Esophagus squamous epithelium (tissue), 5 donors: ENCODE measurements at places on chromosomes 11 and 22.

DNA sequence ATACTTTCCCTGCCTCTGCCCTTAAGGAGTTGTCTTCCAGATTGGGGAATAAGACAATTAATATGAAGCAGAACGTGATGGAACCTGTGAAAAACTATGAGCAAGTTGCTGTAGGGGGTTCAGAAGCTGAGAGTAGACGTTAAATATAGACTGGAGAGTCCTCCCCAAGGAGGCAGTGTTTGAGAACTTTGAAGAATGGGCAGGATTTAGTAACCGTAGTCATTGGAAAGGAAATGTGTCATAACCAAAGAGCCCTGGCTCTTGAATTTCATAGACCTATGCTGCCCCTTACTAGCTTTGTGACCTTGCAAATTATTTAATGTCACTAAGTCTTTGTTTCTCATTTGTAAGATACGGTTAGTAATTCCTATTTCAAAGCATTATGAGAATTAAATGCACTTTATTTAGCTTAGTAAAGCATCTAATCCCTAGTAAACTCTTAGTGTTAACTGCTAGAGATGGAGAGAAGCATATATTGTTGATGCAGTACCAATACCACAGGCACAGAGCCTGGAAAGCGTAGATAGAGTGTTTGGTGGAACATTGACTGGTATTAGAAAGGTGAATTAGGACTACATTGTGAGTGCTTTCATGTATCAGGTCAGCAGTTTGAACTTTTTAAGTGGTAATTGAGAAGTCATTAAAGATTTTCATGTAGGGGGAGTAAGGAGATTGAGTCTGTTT, 54.1 kb downstream of the MCAM start:
- DNase-seq = no peak

GRCh38 chr11:79045800-79046304, 395.0 kb downstream of the TENM4 start:
- no peak for DNase-seq

DNA sequence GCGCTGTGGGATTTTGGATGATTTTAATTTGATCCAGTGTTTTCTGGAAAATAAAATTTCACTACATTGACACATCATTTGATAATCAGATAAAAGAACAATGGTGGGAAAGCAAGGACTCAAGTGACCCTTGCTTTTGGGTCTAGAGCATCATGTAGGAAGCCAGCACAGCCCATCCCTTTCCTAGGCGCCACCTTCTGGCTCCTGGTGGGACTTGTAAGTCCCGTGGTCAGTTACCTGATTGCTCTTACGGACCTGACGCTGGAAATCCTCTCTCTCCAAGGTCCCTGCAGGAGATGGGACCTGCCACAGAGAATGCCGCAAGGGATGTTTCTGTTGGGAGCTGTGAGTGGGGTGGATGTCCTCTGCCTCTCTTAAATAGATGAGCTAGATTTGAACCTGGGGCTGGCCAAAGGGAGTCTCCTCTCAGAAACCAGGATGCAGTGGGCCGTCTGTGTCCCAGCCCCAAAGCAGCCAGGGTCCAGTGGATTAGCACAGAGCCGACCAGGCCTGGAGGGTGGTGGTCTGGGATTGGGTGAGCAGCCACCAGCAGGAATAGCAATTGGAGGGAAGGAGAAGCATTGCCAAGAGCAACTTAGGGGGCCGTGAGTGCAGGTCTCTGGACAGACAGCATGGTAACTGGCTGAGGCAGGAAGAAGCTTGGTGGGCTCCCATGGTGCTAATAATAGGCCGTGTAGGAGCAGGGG, 21.7 kb downstream of the TIMP3 start:
- no peak for DNase-seq

DNA sequence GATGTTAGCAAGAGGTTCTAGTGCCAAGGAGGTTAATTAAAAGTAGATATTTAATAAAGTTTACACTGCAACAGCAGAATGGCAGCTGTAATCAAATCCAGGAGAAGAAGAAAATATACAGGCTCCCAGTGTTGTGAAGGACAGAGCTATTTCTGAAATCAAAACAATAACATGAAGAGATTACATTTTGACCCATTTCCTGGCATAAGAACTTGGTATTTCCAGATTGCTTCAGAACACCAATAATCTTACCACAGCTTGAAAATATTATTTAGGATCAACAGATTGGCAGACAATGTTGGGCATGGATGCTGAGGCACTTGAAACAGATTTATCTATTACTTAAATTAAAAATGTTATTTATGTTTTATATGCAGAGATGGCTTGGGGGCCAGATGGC, 692.5 kb downstream of the KCNA4 start:
- DNase-seq = no peak

GRCh38 chr22:49024775-49025440, 802.8 kb downstream of the BRD1 start:
- DNase-seq = no peak

GRCh38 chr11:66892911-66893310, 36.0 kb downstream of the LRFN4 start:
- no peak for DNase-seq

DNA sequence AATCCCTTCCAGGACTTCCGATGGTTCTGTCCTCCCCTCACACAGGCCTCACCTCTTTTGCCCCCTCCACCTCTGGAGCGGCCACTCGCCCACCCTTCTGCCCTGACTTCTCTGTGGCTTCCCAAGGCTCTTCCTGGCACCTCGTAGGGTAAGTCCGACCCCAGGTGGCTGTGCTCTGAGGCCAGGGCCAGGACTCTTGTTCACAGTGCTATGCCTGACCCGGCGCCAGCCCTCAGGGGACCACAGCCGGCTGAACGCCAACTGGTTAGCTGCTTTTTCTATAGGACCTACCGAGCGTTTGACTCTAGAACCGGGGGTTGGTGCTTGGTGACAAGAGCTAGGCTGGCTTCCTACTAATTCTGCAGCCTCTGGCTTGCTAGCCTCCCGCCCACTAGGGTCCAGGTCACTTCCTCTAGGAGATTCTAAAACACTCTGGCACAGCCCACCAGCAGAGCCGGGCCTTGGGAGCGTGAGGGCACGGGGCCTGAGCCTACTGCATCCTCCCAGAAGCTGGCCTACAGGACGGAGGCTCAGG, 28.4 kb upstream of the KCNQ1OT1 start:
- no peak for DNase-seq

DNA sequence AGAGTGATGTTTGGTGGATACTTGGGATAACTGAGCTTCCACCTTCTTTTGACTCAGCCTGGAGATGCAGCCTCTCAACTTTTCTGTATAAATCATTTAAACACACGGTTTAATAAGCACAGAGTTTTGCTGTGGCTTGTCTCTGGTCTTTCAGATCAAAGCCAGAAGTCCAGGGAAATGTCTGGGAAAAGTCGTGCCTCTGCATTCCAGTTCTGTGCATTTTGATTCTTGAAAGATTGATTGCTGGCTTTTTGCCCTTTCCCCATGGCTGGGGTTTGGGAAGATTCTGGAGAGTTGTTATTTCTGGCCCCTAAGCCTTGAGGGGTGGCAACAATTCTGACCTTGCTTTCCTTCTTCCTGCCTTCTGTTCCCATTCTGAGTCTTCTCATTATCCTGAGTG, 154.1 kb downstream of the COMMD9 start:
- DNase-seq = no peak

DNA sequence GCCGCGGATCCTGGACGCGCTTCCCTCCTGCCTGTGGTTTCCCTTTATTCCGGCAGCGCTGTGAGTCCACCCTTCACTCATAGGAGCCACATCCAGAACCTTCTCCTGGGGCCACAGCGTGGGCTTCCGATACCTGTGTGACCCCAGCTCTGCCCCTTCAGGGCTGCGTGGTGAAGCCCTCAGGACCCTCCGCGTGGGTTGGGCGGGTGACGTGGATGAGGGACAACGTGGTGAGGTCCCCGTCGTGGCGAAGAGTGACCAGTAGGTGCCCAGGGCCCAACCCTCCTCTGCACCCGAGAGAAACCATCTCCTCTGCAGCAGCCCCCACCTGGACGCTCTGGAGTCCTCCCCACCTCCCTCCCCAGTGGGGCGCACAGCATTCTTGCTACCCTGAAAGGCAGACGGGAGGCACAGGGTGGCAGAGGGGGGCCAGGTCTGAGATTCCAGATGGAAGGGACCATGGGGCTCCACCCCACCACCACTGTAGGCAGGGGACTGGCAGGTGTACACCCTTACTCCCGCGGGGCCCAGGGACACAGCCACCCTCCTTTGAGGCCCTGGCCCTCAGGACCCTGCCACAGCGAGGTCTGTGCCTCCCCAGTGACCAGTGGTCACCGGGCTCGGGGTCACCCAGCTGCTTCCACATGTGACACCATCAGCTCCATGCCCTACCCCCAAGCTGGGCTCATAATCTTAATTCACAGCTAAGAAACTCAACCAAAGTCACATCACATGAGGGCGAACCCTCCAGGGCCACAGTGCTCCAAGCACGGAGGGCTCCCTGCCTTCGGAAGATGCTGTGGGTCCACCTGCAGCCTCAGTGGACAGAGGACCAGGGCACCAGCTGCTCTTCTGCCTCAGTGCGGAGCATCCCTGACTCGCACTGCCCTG, 3.4 kb upstream of the ZBED4 start:
- DNase-seq = no peak

DNA sequence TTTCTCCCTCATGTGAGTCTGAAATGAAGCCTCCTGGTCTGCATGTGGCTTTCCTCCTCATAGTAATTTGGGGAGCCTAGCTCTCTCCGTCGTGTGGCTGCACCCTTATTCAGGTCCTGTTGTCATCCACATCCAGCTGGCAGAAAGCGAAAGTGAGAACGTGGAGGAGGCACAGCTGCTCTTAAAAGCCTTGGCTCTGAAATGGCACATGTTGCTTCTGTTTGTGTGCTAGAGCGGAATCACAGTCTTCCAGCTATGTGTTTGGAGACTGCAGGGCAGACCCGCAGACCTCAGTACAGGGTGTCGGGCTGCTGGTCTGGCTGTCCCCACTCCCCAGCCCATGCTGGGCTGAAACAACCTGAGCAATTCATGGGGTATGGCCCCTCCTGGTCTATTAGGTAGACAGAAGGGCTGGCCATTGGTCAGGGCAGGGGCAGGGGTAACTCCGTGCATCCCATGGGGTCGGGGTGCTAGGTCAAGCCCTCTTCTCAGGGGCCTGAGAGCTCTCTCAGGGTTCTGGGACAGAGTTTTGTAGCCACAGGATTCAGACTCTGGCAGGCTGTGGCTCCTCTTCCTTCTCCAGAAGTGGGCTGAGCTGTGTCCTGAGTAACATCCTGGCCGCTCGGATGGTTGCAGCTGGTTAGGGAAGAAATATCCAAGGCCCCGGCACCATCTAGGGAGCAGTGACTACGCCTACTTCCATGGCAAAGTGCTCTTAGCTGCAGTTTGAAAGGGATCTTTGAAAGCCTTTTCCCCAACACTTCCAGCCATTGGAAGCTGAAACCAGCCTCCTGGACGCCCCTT, 50.6 kb downstream of the C11orf96 start:
- no peak for DNase-seq

DNA sequence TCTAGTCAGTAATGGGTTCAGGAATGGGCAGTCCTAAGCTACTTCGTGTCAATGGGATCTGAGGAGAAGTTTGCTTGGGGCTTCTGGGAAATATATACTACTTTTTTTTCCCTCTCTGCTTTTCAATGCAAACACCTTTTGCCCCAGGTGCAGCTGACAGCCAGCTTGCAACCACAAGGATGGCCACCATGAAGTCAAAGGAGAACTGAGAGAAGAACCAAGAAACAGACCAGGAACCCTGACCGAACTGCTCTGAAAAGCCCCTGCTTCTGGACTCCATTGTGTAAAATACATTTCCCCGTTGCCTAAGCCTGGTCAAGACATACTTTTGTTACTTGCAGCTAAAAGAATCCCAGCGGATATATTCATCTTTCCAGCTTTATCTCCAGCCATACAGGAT, 20.1 kb upstream of the CD44 start:
- DNase-seq = no peak

DNA sequence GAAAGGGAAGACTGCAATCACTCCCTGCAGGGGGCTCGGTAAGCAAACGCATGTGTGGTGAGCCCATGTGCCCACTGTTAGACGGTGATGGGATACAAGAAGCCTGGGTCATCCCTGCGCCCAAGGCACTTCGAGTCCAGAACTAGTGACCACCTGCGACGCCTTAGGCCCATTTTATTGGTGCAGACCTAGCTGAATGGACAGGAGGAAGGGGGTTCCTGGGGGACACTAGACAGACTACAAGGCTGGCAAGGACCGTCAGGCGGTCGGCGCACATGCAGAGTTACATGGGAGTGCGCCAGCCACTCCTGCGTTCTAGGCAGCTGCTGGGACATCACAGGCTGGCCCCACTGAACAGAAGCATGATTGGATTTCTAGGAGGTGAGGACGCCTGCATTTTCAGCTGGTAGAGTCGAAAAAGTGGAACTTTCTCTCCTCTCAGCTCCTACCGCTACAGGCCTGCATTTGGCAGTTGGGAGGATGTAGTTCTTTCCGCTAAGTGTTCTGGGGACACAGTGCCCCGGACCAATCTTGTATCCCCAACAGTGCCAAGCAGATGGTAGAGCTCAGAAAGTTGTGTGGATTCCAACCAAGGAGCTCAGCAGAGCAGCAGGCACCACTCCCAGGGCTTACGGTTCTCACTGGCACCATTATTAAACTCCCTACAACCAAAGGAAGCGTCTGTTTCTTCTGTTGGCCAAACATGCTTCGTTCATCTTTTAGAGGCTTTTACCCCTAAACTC, 35.7 kb downstream of the BID start:
- DNase-seq = no peak

DNA sequence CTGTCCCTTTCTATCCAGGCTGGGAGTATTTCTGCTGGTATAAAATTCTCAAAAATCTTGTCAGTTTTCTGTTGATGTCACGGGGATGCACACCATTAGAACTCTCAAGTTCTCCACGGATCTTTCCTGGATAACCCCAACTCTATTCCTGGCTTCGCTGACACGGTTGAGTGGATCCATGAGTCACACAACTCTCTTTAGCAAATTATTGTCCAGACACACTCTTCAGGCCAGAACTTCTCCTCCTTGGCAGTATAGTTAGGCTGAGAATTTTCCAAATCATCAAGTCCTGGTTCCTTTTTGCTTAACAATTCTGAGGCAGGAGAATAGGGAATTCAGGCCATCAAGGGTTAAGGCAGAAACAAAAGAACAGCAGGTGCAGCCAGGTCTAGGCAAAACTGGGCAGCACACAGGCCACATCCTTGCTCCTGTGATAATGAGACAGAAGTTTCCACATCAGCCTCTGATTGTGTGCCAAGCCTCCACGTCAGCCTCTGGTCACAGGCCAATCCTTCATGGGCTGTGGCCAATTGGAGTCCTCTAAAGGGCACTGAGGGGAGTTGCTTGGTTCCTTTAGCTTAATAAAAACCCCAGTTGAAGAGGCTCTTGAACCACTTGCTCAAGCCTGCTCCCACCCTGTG, 5.7 kb upstream of the ACAT1 start:
- no peak for DNase-seq
